ENCODE measurements at places on chromosomes 2 and 18. TPM values are rescaled to one million over a fixed set of nuclear protein-coding genes. Genes with fewer than 3 reads are reported as not detected.

DNA sequence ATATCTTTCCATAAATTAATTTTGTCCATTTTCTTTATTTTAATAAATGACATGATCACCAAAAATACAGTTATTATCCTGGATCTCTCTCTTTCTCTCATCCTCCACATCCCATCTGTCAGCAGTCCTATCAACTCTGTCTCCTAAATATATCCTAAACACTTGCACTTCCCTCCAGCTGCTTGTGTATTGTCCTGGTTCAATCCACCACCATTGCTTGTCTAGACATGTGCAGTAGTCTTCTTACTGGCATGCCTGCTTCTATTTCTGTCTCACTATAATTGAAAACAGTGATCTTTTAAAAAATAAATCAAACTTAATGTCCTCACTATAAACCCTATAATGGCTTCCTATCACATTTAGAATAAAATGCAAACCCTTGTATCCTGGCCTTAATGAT lies 2168.6 kb upstream of the PIK3C3 start:
- DNase-seq: no peak

DNA sequence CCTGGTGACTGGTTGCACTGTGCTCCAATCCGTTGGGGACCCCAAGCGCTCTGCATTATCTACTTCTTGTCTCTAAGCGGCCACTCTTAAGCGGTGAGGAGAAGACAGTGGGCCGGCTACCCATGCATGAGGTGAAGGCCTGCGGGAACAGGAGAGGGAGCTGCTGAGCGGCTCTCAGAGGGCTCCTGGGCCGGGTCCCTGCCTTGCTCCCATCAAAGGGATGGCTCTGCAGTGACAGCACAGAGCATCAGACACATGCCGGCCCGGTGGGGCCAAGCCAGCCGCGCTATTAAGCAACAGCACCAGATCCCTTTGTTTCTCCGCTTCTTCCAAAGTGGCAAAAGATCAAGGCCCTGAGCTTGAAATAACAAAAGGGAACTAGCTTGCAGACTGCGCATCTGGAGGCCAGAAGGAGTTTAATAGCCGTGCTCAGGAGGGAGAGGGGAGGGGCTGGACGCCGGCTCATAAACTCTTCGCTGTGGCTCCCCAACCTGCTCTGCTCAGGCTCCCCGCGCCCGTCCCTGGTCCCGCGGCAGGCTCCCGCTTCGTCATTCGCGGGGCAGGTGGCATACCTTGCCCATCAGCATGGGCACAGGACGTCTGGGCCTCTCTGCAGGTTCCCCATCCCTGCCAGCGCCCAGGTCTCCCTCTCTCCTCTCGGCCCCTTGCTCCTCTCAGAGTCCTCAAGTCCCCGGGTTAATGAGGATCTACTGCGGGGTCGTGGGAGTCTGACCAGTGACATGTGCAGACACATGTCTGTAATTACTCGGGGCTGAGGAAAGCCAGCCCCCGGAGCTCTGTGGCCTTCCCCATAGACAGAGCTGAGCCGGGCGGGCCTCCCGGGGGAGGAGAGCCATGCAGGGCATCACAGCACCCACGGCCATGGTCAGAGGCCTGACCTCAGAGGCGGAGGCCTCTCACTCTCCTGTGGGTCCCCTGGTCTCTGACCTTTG lies 96.7 kb downstream of the ASB1 start:
- no peak for DNase-seq

DNA sequence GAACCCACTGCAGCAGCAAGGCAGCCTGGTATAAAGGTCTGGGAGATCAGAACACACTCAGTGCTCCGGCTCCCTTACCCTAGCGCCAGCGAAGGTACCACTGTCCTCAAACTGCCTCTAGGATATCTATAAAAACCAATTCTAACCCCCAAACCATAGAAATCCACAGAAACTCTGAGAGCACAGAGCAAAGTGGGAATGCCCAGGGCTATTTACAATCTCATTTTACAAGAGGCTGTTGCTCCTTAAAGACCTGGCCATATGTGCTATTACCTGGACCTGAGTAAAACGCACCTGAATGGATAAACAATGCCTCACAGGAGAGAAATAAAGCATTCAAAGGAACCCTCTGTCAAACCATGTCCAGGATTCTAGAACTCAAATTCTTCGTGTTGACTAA lies 4.3 kb downstream of the STK39 start:
- DNase-seq: no peak

- no peak for DNase-seq
Observed at GRCh38 chr2:219245899-219246230, 586 bp downstream of the STK16 start.

DNA sequence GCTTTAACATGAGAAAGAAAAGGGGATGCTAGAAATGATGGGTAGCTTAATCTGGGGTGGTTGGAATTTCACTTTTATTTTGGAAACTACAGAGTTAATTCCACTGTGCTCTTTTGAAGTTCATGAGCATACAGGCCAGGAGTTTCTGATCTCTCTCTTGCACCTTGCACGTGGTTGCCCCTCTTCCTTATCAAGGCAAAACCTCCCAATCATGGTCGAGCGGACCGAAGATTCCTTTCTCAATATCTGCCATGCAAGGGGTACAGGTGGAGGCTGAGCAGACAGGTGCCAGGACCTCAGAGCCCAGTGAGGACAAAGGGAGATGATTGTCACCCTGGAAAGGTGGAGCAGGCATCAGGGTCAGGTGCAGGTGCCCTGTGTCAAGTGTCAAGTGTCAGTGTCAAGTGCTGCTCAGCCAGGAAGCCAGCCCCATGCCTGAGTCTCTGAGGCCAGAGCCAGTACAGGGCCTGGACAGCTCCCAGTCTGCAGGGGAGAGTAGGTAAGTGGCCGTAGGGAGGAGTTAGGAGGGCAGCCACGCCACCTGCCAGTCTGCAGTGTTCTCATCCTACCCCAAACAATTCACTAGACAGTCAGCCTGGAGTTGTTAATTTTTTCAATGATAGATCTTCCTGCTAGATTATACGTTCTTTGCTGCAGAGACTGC lies 42.2 kb downstream of the LPIN1 start:
- DNase-seq: no peak

DNA sequence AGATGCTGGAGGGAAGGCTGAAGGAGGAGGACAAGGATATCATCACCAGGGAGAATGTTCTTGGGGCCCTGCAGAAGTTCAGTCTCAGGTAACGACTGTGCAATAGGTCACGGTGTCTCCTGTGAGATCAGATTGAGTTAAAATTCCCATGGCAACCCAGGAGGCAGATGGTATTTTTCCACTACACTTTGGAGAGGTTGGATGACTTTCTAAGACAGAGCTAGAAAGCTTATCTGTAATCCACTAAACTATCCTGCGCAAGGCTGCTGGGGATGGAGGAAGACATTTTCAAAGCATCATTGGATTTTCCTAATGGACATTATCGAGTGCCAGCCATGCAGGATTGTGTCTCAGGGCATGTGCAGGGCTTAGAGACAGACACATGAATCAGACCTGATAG lies 74.6 kb downstream of the ARMC9 start:
- DNase-seq: no peak

- DNase-seq: no peak
Observed at GRCh38 chr18:67590571-67591141, 74.1 kb upstream of the DSEL start.

DNA sequence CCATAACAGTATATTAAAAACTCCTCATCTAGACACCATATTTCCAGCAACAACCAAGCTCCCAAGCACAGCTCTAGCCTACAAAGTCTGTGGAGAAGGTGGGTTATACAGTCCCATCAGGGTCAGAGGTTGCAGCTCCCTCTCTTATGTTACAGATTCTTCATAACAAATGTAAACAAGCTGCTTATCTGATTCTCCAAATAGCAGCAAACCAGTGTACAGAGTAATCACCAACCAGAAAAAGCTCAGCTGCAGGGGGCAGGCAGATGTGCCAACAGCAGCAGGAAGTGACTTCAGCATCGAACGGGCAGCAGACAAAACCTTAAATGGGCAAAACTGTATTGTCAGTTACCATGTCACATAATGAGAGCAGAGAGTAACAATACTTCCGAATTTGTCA lies 52.9 kb upstream of the NABP1 start:
- DNase-seq: no peak

GRCh38 chr18:23526501-23527063 lies 23.3 kb downstream of the RMC1 start:
- DNase-seq: no peak

The EMILIN1 gene
- total RNA-seq: 0.71 TPM

The BOLL gene
- total RNA-seq: not detected

The ATP8B1 gene
- total RNA-seq: 0.90 TPM

The PRKAG3 gene
- total RNA-seq: not detected

The TUBA4B gene
- not detected for total RNA-seq

All from SK-MEL-5 (cell line).